ENCODE measurements at places on chromosomes 7 and 10. TPM values are rescaled to one million over a fixed set of nuclear protein-coding genes. Genes with fewer than 3 reads are reported as not detected.

The TFR2 gene
- polyA plus RNA-seq = 1.1 TPM

- no peaks in the 10 kb centered on the region for H3K4me1 ChIP-seq
- H3K36me3 ChIP-seq = no peaks in the 10 kb centered on the region
- H3K27ac ChIP-seq = no peak overlapping the region
- H3K27me3 ChIP-seq = no peaks in the 10 kb centered on the region
- DNase-seq = no peak
These were observed 34.1 kb downstream of the LRRC20 start for GRCh38 chr10:70348228-70348850.

DNA sequence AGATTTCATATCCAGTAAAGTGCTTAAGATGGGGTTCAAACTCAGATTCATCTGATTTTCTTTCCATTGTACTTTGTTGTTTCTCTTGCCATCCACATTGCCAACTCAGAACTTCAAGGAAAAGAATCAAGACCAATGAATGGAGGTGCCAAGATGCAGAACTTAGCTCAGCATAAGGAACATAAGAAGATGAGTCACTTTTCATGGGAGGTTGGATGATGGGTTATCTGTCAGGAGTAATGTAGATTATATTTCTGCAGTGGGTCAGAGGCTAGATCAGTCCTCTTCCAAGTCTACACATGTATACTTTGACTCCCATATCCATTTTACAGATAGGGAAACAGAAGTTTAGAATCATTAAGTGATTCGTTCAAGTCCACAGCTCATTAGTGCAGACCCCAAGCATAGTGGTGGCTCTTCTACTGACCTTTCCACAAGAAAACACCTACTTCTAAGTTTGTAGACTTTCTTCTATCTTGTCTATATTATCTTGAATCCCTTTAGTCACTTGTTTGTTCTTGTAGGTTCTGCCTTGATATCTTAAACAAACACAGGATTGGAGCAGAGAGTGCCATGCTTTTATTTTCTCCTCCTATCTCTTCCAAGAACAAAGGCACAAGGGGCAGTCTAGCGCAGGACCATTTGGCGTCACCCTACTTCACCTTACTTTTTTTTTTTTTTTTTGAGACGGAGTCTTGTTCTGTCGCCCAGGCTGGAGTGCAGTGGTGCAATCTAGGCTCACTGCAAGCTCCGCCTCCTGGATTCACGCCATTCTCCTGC lies 14.0 kb upstream of the ADD3 start:
- no peaks in the 10 kb centered on the region for H3K36me3 ChIP-seq
- peaks cover 7% of the 10 kb centered on the region for H3K4me1 ChIP-seq
- no peaks in the 10 kb centered on the region for H3K27me3 ChIP-seq
- H3K4me3 ChIP-seq = no peak overlapping the region

The FAM237B gene
- not detected for polyA plus RNA-seq

DNA sequence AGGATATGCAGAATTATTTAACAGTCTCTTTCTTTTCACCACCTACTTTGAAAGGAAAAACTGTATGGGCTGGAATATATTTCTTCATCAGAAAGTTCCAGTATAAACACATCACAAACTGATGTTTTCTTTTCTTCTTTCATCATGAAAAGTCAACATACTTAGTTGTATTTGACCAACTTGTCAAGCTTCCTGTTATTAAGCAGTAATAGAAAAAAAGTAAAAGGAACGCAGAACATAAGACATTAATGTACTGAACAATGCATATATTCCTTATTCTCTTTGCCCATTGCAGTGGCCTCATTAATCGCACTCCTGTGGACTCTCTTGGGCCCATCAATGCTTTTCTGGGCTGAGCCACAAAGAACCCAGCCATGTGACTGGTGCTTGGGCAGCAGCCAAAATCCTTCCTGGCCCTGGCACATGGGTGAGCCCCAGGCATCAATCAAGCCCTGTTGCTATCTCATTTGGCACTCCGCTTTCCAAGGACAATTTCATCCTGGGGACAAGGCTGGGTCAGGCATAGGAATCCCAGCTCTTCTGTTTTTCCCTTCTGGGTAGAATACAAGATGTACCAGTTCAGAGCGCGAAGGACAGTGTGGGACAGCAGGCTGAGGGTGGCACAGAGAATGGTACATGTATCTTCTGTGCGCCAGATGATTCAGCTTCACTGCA lies 42.3 kb downstream of the RHOBTB1 start:
- no peaks in the 10 kb centered on the region for H3K36me3 ChIP-seq
- H3K27me3 ChIP-seq = peaks cover 1% of the 10 kb centered on the region
- H3K4me3 ChIP-seq = no peak overlapping the region
- H3K4me1 ChIP-seq = no peaks in the 10 kb centered on the region
- DNase-seq = no peak

- no peak overlapping the region for H3K27ac ChIP-seq
- H3K4me3 ChIP-seq = no peak overlapping the region
- H3K4me1 ChIP-seq = no peaks in the 10 kb centered on the region
These were observed 226.2 kb downstream of the ZMYND11 start for GRCh38 chr10:361203-362081.

DNA sequence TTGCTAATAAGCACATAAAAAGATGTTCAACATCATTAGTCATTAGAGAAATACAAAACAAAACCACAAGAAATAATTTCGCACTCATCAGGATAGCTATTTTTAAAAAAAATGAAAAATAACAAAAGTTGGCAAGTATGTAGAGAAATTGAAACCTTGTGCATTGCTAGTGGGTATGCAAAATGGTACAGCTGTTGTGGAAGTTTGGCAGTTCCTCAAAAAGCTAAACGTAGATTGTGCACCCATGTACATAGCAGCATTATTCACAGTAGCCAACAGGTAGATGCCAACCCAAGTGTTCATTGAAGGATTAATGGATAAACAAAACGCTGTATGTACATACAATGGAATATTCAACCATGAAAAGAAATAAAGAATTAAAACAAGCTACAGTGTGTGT lies 35.3 kb upstream of the STARD3NL start:
- peaks cover 10% of the 10 kb centered on the region for H3K4me1 ChIP-seq
- H3K36me3 ChIP-seq = no peaks in the 10 kb centered on the region
- DNase-seq = no peak
- no peak overlapping the region for H3K27ac ChIP-seq
- no peak overlapping the region for H3K4me3 ChIP-seq

GRCh38 chr10:93099670-93100069 lies 26.0 kb downstream of the CYP26A1 start:
- no peaks in the 10 kb centered on the region for H3K36me3 ChIP-seq
- H3K4me3 ChIP-seq = no peak overlapping the region
- no peak overlapping the region for H3K27ac ChIP-seq
- H3K4me1 ChIP-seq = no peaks in the 10 kb centered on the region
- H3K27me3 ChIP-seq = peaks cover 4% of the 10 kb centered on the region

The GPNMB gene
- polyA plus RNA-seq = not detected

DNA sequence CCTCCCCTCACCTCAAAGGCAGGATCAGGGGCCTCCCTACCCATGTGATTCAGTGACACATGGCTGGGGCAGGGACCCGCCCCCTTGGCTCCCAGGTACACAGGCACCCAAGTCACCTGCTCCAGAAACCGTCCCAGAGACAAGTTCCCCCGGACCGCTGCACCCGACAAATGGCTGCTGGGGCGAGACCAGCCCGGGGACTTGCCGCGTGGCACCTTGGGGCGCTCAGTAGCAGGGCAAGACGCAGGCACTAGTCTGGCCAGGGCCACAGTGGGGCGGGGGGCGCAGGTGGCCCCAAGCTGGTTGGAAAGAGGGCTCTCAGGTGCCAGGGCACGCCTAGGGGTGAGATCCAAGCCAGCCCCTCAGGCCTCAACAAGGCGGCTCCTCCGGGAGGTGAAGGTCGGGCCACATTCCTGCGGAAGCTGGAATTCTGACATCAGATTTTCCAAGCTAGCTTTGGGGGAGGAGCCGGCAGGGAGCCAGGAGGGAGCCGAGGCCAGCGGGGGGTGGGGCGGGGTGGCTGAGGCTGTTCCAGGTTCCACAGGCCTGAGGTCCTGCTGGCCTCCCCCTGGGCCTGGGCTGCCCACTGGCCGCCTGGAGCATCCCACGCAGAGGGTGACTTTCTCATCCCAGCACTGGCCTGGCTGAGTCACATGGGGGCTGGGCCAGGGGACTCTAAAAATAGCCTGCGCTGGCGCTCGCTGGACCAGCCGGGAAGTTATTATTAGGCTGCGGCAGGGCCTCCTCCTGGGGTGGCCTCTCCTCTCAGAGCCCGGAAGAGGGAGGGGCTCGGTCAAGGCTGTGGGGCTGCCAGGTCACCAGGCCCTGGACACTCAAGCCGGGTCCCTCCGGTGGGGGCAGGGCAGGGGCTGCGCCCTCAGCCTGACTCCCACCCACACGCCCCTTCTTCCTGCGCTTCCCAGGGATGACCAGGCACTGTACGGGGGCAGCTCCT lies 20.5 kb upstream of the INPP5A start:
- H3K4me3 ChIP-seq = no peak overlapping the region
- H3K27me3 ChIP-seq = no peaks in the 10 kb centered on the region
- H3K27ac ChIP-seq = no peak overlapping the region
- no peaks in the 10 kb centered on the region for H3K4me1 ChIP-seq

DNA sequence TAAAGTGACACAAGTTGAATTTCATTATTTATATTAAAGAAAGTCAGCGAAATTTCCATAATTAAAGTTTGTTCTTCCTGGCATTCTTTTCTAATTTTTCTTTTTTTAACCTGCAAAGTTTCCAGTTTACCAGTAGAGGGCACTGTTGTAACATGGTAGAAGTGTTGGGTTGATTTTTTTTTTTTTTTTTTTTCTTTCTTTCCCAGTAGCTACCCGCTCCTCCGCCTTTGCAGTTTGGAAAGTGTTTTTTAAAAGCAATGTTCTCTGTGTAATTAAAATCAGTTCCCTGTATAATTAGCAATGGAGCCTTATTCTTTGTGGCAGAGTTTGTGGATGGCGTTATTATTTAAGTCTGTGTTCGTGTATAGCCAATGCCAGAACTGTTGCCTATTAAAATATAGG lies 53.7 kb downstream of the TAF3 start:
- peak; percentile 23 for DNase-seq
- no peak overlapping the region for H3K27ac ChIP-seq
- H3K4me3 ChIP-seq = peak overlapping the region; percentile 75
- H3K36me3 ChIP-seq = no peaks in the 10 kb centered on the region
- H3K27me3 ChIP-seq = no peaks in the 10 kb centered on the region

The MPP7 gene
- 11.7 TPM for polyA plus RNA-seq

The PLAU gene
- not detected for polyA plus RNA-seq

DNA sequence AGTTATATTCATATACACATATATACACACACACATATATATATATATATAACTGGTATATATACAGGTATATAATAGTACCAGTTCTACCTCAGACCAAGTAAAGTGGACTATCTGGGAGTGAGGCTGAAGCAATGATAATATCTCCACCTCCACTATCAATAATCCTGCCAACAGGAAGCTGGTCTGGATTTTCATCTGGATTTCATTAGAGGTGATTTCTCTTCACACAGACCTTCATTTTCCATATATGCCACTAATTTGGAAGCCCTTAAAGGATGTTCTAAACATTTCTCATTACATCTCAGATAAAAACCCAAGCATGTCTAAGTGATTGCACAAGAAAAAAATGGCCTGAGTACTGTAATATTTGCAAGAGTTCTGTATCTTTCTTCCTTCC lies 1.7 kb upstream of the SLC35B4 start:
- no peaks in the 10 kb centered on the region for H3K36me3 ChIP-seq
- no peak overlapping the region for H3K4me3 ChIP-seq
- peaks cover 18% of the 10 kb centered on the region for H3K4me1 ChIP-seq
- no peak for DNase-seq
- no peaks in the 10 kb centered on the region for H3K27me3 ChIP-seq

The PRF1 gene
- polyA plus RNA-seq = 5,696 TPM

Measured in immature natural killer cell (primary cell).